Activated naive CD4-positive, alpha-beta T cell treated with anti-CD3 and anti-CD28 coated beads for 36 hours (primary cell): ENCODE measurements at places on chromosomes 7 and 10. TPM values are rescaled to one million over a fixed set of nuclear protein-coding genes. Genes with fewer than 3 reads are reported as not detected.
A peak's percentile ranks its signal among the peaks of the same experiment; 100 is the strongest.

DNA sequence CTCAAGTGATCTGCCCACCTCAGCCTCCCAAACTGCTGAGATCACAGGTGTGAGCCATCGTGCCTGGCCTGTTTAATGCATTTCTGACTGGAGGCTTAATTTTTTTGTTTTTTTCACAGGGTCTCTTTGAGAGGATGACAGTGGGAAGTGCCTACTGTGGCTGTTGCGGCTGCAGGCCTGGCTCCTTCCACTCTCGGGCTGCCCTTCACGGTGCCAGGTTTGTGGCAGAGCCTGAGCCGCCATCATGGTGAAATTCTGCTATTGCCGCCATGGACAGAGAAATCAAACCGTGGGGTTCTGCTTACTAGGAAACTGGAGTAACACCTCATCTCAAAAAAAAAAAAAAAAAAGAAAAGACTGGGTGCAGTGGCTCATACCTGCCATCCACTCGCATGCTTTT, 142.7 kb downstream of the CAMK1D start:
- no peak for DNase-seq

PGAM2 gene
- not detected for total RNA-seq

GRCh38 chr7:93551063-93551895, 23.2 kb downstream of the CALCR start:
- no peak for DNase-seq

FAM20C gene
- total RNA-seq = 0.26 TPM

- no peak for DNase-seq
These were observed 183.4 kb downstream of the PRKCQ start for GRCh38 chr10:6396652-6397051.

- DNase-seq = peak; percentile 66
These were observed 16.0 kb downstream of the PALD1 start for GRCh38 chr10:70494536-70494935.

GRCh38 chr7:150781103-150781502, 19.1 kb downstream of the TMEM176B start:
- no peak for DNase-seq

DNA sequence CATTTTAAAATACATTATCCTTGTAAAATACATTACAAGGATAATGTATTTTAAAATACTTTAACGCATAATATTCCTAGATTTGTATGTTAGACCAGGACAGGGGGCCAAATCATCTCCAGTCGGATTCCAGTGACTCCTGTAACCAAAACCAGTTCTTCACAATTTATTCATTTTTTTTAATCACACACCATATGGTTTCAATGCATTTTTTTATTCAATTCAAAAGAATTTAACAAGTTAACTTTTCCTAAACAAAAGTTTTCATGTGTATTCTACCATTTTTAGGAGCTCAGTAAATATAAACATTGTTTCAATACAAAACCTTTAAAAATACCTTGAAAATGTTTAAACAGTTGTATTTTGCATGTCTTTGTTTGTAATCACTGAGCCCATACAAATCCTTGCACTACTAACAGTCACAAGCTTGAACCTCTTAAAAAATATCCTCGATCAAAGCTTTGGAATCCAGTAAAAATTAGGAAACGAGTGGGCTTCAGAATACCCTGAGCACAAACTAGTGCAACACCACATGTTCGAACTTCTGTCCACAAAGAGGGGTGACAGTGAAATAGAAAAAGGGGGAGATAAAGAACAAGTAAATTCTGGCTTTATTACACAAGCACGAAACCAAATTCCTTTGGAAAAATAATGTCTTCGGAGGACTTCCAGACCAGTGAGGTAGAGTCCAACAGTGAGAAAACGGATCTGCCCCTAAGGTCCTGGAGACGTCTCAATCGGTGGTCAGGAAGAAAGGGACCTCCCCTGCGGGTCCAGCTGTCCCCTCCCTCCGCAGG, 1.6 kb downstream of the CCDC71L start:
- no peak for DNase-seq

- no peak for DNase-seq
These were observed 28.6 kb downstream of the TCERG1L start for GRCh38 chr10:131282961-131283360.

GRCh38 chr10:107434854-107435253, 270.3 kb upstream of the SORCS1 start:
- DNase-seq = no peak
